Spleen (tissue), 13 donors: ENCODE measurements at places on chromosomes 2 and 18. TPM values are rescaled to one million over a fixed set of nuclear protein-coding genes. Genes with fewer than 3 reads are reported as not detected.

GRCh38 chr2:159968279-159968900 is 94.0 kb downstream of the PLA2R1 start:
- DNase-seq: no peak

GRCh38 chr2:86232910-86233309 is 33.7 kb downstream of the MRPL35 start:
- no peak for DNase-seq

DNA sequence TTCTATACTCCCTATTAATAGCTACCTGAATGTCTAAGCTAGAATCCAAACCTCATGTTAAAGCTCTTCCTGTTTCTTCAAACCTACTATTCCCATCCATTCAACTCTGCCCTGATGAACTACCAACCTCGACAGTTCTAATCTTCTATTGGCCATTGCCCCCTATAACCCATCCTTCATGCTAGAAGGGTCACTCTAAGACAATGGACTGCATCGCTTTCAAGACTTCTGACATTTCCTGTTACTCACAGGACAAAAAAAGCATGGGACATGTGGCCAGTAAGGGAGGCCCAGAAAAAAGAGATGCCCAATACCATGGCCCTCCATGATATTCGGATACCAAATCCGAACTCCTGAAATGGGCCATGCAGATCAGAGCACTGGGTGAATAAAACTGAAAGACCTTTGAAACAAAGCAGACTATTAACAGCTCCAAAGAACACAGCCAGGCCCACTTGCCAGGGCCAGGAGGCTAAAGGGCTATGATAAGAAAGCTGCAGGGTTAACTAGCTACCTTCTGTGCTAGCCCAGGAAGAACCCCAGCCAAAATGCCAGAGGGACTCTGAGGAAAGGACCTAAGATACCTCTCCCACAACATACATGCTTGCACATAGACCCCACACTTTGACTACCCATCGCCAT is 4.5 kb downstream of the B4GALT6 start:
- no peak for DNase-seq

- DNase-seq: no peak
Measured at GRCh38 chr2:65914244-65914786, 481.9 kb upstream of the SPRED2 start.

DNA sequence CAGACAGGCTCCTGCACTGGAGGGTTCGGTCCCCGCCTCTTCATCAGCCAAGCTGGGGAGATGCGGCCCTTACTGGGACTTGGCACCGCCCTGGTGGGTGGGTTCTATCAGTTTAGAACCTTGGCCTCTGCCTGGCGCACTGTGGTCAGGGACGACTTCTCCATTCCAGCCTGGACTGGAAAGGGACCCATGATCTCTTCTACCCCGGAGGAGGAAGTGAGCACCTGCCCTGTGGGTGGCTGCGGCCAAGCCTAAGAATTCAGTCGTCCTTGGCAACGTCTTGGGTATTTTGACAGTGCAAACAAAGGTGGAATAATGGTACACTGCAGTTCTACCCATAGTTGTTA is 106.9 kb upstream of the CD302 start:
- DNase-seq: no peak

- no peak for DNase-seq
Measured at GRCh38 chr2:26740346-26740745, 23.7 kb upstream of the SLC35F6 start.

DNA sequence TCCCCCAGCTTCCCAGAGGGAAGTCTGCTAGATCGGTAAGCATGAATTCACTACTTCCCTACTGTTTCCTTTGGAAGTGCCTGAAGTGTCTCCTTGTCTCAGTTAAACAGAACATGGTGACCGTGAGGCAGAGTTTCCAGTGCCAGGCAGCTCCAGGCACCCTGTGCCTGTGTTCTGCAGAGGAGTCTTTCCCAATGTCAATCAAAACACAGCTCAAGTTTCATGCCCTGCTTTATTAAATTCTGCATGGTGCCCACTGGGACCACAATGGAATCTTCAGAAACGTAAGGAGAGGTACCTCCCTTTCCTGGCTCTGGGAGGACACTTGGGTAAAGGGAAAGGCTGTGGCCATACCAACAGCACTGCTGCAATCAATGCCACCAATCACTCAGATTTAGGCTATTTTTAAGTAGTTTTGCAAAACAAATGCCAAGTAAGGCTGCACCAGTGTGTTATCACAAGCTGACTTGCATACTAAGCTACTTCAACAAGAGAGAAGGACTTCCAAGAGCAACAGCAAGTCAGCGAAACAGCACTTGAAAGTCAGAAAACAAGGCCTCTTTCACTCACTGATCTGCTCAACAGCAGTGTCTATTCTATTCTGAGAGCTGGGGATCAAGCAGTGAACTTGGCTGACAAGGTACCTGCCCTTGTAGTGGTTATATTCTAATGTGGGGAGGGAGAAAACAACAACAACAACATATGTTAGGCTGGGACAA is 14.9 kb downstream of the LPIN2 start:
- DNase-seq: no peak

GRCh38 chr2:189609423-189609816 is 28.8 kb upstream of the SLC40A1 start:
- DNase-seq: no peak

DNA sequence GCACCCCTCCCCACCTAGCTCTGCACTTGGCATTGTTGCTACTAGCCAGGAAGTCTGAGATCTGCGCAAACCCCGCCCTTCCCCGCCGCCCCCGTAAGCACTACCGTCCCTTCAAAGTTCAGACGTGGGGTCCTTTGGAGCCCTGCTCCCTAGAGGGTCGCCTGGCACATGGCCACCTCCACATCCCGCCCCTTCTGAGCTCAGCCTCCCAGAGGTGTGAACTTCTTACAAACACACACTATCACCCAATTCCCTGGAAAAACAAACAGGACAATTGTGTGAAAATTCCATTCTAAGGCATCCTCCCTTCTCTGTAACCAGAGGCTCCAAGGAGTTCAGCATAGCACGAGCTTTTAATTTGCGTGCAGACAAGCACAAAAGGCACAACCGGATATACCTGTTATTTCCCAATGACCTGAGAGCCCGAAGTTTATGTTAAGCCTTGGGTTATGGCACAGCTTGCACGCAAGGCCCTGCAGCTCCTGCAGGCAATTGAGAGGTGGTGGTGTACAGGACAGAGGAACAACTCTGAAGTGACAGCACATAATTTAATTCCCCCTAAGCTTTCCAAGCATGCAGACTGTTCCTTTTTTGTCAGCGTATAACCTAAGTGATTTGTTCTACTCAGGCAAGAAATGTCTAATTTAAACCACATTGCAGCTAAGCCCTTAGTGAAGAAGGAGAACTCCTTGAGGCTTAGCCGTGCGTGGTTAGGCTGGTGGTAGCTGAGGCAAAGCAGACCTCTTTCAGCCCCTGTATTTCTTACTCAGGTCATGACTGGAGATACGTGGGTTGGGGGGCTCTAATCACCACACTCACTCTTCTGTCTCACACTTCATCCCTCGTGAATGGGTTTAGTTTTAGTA is 20.3 kb upstream of the CYP1B1 start:
- no peak for DNase-seq

DNA sequence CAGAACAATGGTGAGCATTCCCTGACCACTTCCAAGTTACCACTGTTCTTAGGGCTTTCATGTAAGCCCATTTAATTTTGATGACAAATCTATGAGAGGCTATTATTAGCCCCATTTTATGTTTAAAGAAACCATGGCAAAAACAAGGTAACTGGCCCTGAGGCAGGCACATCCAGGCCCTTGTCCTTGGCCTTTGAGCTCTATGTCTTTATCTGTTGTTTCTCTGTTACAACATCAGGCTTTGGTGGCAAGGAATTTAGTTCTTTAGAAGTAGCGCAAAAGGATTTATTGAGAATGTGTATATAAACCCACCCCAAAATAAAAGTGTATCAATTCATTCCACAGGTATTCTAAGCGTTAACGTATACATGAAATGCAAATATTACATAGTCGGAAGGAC is 257.1 kb downstream of the HNMT start:
- no peak for DNase-seq

DNA sequence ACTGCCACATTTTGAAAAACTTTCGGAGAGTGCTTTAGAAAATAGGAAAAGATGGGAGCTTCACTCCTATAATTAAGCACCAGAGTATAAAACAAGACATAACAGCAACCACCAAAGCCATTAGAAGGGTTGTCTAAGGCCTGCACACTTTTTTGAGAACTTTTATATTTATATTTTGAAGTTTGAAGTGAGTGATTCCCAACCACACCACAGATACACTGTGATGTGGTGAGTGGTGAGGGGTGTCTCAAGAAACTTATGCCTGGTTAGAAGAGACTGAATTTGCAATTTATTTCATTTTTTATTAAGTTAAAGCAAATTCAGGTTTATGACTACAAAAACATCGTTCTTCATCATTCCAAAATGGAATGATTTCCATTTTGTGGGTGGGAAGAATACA is 161.9 kb downstream of the DNAH6 start:
- no peak for DNase-seq

DNA sequence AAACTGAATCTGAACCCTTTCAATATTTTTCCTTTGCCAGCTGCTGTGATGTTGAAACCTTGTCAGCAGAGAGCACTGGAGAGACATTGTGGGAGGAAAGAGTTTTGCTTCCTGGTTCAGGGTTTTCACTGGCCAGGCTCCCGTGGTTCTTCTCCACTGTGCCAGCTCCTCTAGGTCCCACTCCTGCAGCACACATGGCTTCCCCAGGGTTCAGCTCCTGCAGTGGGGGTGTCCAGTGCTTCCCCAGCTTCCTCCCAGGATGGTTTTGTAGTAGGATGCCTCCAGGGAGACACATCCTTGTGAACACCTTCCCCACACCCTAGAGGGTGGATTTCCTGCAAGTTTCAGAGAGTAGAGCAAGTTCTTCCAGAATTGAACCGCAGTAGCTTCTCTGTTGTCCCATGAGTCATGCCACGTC is 24.0 kb upstream of the SULT1C3 start:
- no peak for DNase-seq

- DNase-seq: no peak
Measured at GRCh38 chr2:216634370-216635148, 1.3 kb downstream of the IGFBP2 start.

DNA sequence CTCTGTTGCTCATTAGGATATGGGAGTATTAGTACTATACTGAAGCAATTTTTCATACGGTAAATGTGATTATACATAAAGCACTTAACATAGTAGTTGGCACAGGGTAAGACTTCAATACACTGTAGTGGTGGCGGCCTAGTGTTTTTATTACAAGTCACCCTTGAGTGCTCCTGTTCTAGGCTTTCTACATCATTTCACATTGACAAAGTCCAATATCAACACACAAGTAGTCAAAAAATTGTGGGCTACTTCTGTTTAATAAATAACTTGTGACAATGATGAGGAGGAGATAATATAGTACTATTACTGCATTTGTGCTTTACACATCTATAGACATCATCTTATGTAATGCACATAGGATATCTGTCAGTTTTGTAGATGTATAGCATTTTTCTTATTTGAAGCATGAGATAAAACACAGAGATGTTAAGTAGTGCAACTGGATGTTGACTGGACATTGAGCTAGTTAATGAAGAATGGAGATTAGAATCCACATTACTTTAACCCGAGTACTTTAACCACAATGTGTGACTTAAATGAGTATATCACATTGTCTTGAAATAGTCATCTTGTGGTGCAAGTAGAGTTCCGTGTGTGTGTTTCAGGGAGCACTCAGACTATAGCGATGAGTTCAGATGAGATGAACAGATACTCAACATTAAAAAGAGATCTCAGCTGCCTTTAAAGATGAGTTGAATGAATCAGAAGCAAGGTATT is 134.8 kb downstream of the ZNF385B start:
- no peak for DNase-seq

GRCh38 chr2:133148187-133148586 is 420.1 kb downstream of the NCKAP5 start:
- no peak for DNase-seq

GRCh38 chr2:150735894-150736498 is 248.5 kb upstream of the RND3 start:
- no peak for DNase-seq

DNA sequence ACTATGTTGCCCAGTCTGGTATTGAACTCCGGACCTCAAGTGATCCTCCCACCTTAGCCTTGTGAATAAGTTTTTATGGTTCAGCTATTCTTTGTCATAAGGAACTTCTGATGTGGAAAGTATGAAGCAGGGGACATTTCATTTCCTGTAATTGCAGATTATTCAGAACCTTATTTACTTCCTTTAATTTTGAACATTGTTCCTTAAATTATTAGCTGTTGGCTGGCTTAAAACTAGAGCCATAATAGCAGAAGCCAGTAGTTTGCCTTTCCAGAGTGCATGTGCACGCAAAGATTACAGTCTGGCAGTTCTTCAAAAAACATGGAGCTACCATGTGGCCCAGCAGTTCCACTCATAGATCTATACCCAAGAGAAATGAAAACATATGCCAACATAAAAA is 53.1 kb downstream of the PMS1 start:
- no peak for DNase-seq

DNA sequence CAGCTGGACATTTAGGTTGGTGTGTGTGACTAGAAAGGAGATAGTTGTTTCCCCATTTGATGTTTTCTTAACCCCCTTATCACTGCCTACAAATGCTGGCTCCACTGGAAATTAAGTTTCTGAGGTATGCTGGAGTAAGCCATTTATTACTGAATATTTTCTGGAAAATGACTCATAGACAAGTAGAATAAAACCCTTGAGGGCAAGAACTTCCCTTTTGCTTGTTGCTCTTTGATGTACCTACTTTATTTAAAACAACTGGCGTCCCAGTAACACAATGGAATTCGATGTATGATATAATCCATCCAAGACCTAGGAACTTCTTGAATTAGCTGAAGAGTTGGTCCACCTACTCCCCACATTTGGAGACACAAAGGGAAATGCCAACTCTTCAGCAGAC is 33.3 kb upstream of the SESTD1 start:
- DNase-seq: no peak

- DNase-seq: no peak
Measured at GRCh38 chr2:224670203-224670602, 46.0 kb downstream of the CCDC195 start.

- no peak for DNase-seq
Measured at GRCh38 chr2:221515864-221516263, 56.2 kb downstream of the EPHA4 start.

- no peak for DNase-seq
Measured at GRCh38 chr2:67974559-67975430, 88.0 kb downstream of the C1D start.

- DNase-seq: no peak
Measured at GRCh38 chr2:19545507-19545906, 187.1 kb upstream of the OSR1 start.

CFC1 gene
- not detected for polyA plus RNA-seq

IL36B gene
- not detected for polyA plus RNA-seq

NXPH2 gene
- not detected for polyA plus RNA-seq

HAAO gene
- polyA plus RNA-seq: 8.6 TPM

PLCD4 gene
- 0.23 TPM for polyA plus RNA-seq

SH3RF3 gene
- 1.3 TPM for polyA plus RNA-seq

HTR2B gene
- polyA plus RNA-seq: 0.37 TPM

NRP2 gene
- polyA plus RNA-seq: 3.1 TPM

EVX2 gene
- not detected for polyA plus RNA-seq
